ENCODE measurements at places on chromosomes 3 and 15. TPM values are rescaled to one million over a fixed set of nuclear protein-coding genes. Genes with fewer than 3 reads are reported as not detected.

The PLCL2 gene
- total RNA-seq: 18.6 TPM

The MBD4 gene
- total RNA-seq: 23.3 TPM

The GALNT15 gene
- 2.5 TPM for total RNA-seq

The CORO2B gene
- 2.4 TPM for total RNA-seq
